Upper lobe of left lung (tissue), 6 donors: ENCODE measurements at places on chromosomes 3 and 15. TPM values are rescaled to one million over a fixed set of nuclear protein-coding genes. Genes with fewer than 3 reads are reported as not detected.

Gene CCDC191
- 27.2 TPM for total RNA-seq

Gene TRIM69
- total RNA-seq: 16.8 TPM

Gene SYNPR
- total RNA-seq: not detected

Gene BLOC1S6
- total RNA-seq: 20.9 TPM

- no peak overlapping the region for H3K27ac ChIP-seq
- H3K36me3 ChIP-seq: no peaks in the 10 kb centered on the region
- no peaks in the 10 kb centered on the region for H3K27me3 ChIP-seq
- no peaks in the 10 kb centered on the region for H3K4me1 ChIP-seq
- no peak for DNase-seq
These were observed 108.9 kb downstream of the ANO10 start for GRCh38 chr3:43512754-43513404.

- no peak overlapping the region for H3K4me3 ChIP-seq
- H3K36me3 ChIP-seq: no peaks in the 10 kb centered on the region
- H3K4me1 ChIP-seq: no peaks in the 10 kb centered on the region
- H3K27ac ChIP-seq: no peak overlapping the region
- DNase-seq: no peak
- no peaks in the 10 kb centered on the region for H3K27me3 ChIP-seq
These were observed 1517.1 kb downstream of the SI start for GRCh38 chr3:163561151-163561550.
